GM12878 (cell line): ENCODE measurements at places on chromosomes 5 and 9. TPM values are rescaled to one million over a fixed set of nuclear protein-coding genes. Genes with fewer than 3 reads are reported as not detected.

DNA sequence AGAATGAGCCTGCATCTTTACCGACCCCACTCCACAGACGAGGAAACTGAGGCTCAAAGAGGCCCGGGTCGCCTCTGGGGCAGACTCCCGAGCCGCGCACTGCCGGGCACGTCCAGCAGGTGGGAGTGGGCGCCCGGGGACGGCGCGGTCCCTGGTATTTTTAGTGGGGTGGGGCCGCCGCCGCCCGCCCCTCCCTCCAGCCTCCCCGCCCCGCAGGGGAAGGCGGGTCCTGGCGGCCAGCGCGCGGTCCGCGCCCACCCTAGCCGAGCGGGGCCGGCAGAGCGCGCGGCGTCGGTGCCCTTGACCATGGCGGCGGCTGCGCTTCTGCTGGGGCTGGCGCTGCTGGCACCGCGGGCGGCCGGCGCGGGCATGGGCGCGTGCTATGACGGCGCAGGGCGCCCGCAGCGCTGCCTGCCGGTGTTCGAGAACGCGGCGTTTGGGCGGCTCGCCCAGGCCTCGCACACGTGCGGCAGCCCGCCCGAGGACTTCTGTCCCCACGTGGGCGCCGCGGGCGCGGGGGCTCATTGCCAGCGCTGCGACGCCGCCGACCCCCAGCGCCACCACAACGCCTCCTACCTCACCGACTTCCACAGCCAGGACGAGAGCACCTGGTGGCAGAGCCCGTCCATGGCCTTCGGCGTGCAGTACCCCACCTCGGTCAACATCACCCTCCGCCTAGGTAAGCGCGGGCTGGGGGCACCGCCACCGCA lies at the start of gene LAMC3:
LAMC3 (plus strand) TSS at position 266 of the 710 bp plus-strand sequence; CDS start at position 307, 41 bp downstream.
- peaks cover 2% of the 10 kb centered on the region for H3K27me3 ChIP-seq
- no peak within 1 kb of the TSS for H3K27ac ChIP-seq
- no peak for DNase-seq

DNA sequence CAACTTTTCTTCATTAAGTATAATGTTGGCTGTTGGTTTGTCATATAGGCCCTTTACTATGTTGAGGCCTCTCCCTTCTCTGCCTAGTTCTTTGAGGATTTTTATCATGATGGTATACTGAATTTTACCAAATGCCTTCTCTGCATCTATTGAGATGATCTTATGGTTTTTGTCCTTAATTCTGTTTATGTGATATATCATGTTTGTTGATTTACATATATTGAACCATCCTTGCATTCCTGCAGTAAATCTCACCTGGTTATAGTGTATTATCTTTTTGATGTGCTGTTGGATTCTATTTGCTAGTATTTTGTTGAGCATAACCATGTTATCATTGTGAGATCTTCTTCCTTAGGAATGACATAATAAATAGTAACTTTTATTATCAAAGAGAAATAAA lies 362.9 kb downstream of the CCDC171 start:
- no peak overlapping the region for H3K4me3 ChIP-seq
- H3K27ac ChIP-seq: no peak overlapping the region
- H3K27me3 ChIP-seq: no peaks in the 10 kb centered on the region
- H3K4me1 ChIP-seq: no peaks in the 10 kb centered on the region
- H3K36me3 ChIP-seq: no peaks in the 10 kb centered on the region

DNA sequence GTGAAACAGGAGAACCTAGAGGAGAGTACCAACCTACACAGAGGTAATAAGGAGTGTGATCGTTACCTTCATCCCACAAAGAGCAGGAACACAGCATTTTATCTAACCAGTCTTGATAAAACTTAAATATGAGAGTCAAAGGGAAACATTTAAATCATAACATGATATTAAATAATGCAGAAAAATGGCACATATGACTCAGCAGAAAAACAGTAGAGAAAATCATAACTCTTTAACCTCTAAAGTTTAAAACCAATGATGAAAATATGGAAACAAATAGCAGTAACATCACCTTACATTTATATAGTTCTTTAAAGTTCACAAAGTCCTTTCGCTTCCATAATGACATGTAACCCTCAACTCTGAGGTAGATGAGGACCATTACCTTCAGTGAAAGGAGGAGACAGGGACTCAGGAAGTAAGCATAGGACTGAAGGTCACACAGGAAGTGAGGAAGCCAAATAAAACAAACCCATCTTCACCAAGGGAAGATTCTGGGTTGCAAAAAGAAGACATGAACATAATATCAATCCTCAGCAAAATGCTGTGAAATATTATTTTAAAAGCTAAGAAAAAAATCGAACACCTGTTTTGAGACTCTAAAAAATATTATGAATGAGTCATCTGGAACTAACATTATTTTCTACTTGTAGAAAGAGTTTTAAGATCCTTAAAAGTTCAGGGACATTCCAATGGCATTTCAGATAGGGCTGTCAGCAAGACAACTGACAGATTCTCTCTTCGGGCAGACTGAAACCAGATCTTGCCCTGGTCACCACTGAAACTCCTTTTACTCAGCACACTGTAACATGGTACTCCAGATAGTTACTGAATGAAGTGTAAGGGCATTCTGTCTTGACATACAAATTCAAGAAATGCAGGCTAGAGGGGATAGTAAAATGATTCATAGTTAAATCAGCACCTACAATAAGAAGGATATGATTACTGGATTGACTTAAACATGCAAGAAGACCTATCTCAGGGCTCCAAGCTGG lies 148.5 kb downstream of the EPB41L4A start:
- no peaks in the 10 kb centered on the region for H3K36me3 ChIP-seq
- H3K4me3 ChIP-seq: no peak overlapping the region
- no peaks in the 10 kb centered on the region for H3K27me3 ChIP-seq
- DNase-seq: no peak
- H3K27ac ChIP-seq: no peak overlapping the region; the same call in 1 of the 2 replicates

- H3K4me3 ChIP-seq: no peak overlapping the region
- H3K4me1 ChIP-seq: no peaks in the 10 kb centered on the region; the same call in 1 of the 2 replicates
- H3K27ac ChIP-seq: no peak overlapping the region
- H3K27me3 ChIP-seq: no peaks in the 10 kb centered on the region
These were observed 288.2 kb downstream of the MED10 start for GRCh38 chr5:6090079-6090654.

DNA sequence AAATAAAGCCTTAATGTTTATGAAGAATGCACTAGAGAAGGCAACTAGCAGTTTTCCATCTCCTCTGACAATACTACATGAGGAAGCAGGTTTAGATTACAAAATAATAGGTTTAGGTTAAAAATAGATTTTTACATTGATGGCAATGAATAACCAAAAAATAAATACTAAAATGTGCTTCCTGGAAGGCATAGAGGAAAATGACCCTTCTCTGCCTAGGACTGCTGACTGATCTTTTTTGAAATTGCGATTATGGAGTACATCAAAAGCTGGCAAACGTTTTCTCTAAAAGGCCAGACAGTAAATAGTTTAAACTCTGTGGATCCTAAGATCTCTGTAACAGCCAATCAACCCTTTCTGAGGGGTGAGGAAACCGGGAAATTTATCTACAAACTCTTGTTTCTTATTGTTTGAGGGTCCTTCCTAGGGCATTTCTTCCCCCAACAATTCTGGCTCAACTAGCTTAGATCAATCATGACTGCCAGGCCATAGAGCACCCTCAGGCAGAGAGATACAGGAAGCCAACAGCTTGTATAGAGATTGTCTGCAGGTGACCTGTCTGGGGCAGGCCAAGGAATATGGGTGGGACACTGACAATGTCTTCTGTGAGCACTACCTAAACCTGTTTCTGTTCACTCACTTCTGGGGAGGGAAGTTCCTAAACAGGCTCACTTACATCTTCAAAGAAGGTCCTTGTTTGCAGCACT lies 67.3 kb downstream of the MROH2B start:
- no peak for DNase-seq
- no peaks in the 10 kb centered on the region for H3K4me1 ChIP-seq
- no peaks in the 10 kb centered on the region for H3K36me3 ChIP-seq
- H3K27ac ChIP-seq: no peak overlapping the region

- no peaks in the 10 kb centered on the region for H3K4me1 ChIP-seq
- H3K27me3 ChIP-seq: no peaks in the 10 kb centered on the region
- H3K36me3 ChIP-seq: no peaks in the 10 kb centered on the region
- DNase-seq: no peak
- no peak overlapping the region for H3K4me3 ChIP-seq
- no peak overlapping the region for H3K27ac ChIP-seq
These were observed 171.8 kb upstream of the RAI14 start for GRCh38 chr5:34484216-34484920.

The SPINK4 gene
- not detected in 2 replicates for total RNA-seq

GRCh38 chr9:116980582-116981120 lies 293.5 kb downstream of the TRIM32 start:
- no peak overlapping the region for H3K27ac ChIP-seq
- DNase-seq: no peak
- H3K27me3 ChIP-seq: no peaks in the 10 kb centered on the region
- H3K36me3 ChIP-seq: no peaks in the 10 kb centered on the region
- no peak overlapping the region for H3K4me3 ChIP-seq

GRCh38 chr9:113742878-113743277 lies 133.2 kb upstream of the ZNF618 start:
- H3K27ac ChIP-seq: no peak overlapping the region
- peaks cover 2% of the 10 kb centered on the region for H3K27me3 ChIP-seq
- no peak for DNase-seq
- no peaks in the 10 kb centered on the region for H3K4me1 ChIP-seq
- H3K4me3 ChIP-seq: no peak overlapping the region

The SLC46A2 gene
- not detected in 2 replicates for total RNA-seq

The PRDM9 gene
- total RNA-seq: not detected in 2 replicates

GRCh38 chr9:92234514-92234913 lies 59.0 kb downstream of the IARS1 start:
- peaks cover 6% of the 10 kb centered on the region for H3K36me3 ChIP-seq
- no peak overlapping the region for H3K4me3 ChIP-seq
- H3K27ac ChIP-seq: no peak overlapping the region
- no peaks in the 10 kb centered on the region for H3K27me3 ChIP-seq

- no peaks in the 10 kb centered on the region for H3K27me3 ChIP-seq
- H3K36me3 ChIP-seq: no peaks in the 10 kb centered on the region
- H3K27ac ChIP-seq: no peak overlapping the region
- H3K4me1 ChIP-seq: no peaks in the 10 kb centered on the region
These were observed 56.7 kb upstream of the HTR1A start for GRCh38 chr5:64018966-64019365.

The RPL12 gene
- 2,052 and 2,163 TPM in 2 replicates for total RNA-seq

GRCh38 chr9:14814249-14814628 lies 91.7 kb upstream of the CER1 start:
- no peaks in the 10 kb centered on the region; the same call in 1 of the 2 replicates for H3K27me3 ChIP-seq
- H3K4me1 ChIP-seq: no peaks in the 10 kb centered on the region
- no peak overlapping the region for H3K4me3 ChIP-seq

DNA sequence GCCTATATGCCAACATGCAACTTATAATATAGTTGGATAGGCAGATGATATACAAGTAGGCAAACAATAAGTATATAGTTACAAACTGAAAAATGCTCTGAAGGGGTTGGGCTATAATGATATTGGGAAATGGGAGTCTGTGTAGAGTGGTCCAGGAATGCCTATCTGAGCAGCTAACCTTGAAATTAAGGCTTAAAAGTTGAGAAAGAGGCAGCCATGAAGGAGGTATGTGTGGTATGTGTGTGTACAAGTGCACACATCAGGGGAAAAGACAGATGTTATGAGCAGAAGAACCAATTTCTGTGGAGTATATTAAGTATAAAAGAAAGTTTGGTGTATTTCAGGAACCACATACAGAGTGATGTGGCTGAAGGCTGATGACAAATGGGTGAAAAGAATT lies 154.9 kb upstream of the PAPPA start:
- no peaks in the 10 kb centered on the region for H3K4me1 ChIP-seq
- no peaks in the 10 kb centered on the region for H3K27me3 ChIP-seq
- no peak for DNase-seq
- no peak overlapping the region for H3K27ac ChIP-seq

- H3K27me3 ChIP-seq: no peaks in the 10 kb centered on the region
- H3K4me1 ChIP-seq: no peaks in the 10 kb centered on the region
- DNase-seq: no peak
- no peaks in the 10 kb centered on the region for H3K36me3 ChIP-seq
- H3K4me3 ChIP-seq: no peak overlapping the region
- H3K27ac ChIP-seq: no peak overlapping the region
These were observed 222.0 kb upstream of the TRIM32 start for GRCh38 chr9:116464987-116465571.

GRCh38 chr5:80269991-80270438 lies 14.2 kb upstream of the SERINC5 start:
- DNase-seq: no peak
- no peaks in the 10 kb centered on the region for H3K36me3 ChIP-seq
- no peaks in the 10 kb centered on the region for H3K4me1 ChIP-seq
